ENCODE measurements at places on chromosomes 7 and 10.

DNA sequence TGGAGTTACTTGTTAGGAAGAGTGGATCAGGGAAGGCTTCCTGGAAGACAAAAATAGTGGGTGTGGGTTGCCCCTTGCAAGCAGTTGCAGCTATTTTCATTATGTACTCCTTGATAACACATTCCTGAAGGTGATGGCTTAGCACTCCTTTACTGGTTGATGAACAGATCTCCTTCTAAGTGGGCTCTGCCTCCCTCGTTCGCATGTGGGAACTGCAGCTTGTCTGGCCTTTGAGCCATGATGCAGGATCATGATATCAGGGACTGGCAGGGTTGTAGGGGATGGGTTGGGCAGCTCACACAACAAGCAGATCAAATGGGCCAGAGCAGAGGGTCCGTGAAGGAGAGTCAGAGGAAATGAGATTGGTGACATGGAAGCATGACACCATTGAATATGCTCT is 28.8 kb upstream of the LRRC4 start:
- no peak for DNase-seq

- no peak for DNase-seq
Observed at GRCh38 chr10:131726076-131726880, 174.5 kb upstream of the PPP2R2D start.

DNA sequence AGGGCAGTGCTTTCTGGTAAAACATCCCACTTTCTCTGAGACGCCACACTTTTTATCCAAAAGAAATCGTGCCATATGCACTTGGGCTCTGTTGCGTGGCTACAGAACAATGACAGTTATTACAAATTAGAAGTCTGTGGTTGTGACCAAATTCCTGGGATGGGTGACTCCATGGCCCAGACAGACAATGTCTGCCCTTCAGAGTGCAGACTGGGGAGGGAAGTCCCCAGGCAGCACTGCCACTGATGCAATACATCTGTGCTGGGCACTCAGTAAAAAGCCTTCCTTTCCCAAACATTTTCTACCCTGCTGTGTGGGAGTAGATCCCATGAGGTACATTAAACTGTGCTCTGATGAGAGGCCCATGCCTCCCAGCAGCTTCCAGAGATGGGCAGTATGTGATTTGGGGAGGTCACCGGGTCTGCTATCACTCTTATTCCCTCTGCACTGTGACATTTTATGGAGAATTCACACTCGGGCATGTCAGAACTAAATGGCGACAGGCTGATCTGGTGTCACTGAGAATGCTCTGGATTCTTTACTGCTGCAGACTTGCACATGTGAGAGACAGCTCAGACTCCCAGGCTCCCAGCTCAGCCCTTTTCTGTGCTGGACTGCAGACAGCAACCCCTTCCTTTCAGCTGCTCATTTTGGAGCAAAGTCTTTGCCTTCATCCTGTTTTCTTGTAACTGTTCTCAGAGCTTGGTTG is 243.5 kb upstream of the ZNF32 start:
- no peak for DNase-seq

DNA sequence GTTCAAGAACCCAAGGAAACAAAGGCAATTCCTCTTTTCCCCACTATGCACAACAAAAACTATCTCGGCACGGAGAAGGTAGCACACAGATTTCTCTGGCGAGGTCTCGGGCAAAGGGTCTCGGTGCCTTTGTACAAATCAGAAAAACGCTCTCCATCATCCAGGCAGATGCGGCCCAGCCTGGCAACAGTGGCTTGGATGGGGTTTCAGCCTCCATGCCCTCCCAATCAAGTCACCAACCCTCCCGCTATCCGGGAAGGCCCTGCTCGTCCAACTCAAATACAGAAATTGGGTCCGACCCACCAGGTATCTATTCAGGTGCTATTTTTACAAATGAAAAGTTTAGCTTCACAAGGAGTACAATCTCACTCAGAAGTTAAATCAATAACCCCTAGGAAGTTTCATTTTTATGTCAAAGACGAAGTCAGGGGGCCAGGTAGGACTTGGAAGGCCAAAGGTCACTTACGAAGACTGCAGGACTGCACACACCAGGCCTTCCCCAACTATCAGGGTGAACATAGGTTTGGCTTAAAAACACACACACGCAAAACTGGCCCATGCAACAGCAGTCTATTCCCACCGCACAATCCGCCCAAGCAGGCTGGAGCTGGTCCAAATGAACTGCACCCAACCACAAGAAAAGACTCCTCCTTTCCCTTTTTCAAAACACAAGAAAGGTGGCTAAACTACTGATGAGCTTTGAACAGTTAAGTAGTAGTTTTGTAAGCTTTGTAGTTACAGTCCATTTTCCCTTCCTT is 43.0 kb downstream of the GNA12 start:
- DNase-seq, result no peak

DNA sequence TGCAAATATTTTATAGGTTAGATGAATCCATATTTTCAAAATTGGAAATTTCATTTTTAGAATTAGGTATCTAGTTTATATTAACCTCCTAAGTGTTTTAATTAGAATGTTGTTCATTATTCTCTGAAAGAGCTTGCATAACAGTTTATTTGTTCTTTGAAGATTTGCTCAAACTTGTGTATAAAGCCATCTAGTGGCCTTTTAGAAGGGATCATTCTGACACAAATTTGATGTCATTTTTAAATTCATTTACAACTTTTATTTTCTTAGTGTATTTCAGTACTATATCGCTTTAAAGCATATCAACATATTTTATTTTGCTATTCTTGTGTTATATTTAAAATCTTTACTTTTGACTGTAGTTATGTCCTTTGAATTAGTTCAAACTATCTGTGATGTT is 527.0 kb upstream of the NRG3 start:
- no peak for DNase-seq

GRCh38 chr10:14017467-14017866 is 313.3 kb downstream of the FRMD4A start:
- no peak for DNase-seq

DNA sequence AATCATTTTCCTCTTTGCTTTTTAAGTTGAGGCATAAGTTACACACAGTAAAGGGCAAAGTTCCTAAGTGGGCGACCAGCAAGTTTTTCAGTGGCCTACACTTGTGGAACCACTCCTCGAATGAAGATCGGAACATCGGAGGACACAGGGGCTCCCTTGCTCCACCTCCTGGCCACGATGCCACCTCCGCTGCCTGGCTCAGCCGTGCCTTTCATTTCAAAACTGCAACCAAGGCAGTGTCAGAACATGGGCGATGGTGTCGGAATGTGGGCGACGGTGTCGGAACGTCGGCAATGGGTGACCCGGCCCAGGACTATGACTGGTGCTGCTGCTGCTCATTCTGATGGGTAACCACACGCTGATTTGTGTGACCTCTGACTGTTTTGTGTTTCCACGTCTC is 9.6 kb upstream of the VIPR2 start:
- DNase-seq, result no peak

DNA sequence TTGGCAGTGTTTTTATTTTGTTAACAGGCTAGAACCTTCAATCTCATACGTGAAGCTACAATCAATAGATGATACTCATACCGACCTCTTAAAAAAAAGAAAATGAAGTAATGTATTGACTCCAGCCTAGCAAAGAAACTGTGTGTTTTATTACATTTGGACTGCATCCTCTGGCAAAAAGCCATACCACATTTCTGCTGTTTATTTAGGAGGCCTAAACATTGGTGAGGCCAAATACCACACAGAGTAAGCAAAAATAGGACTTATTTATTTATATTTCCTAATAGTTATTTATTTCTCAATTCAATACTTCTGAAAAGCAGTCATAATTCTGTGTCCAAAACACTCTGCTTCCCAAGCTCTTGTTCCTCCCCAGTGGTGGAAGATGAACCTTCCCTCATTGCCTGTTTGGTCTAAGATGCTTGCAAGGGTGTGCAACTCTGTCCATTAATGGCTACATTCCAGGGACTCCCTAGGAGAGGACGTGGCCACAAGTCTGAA is 398.8 kb upstream of the KLF6 start:
- DNase-seq, result no peak

GRCh38 chr10:123651421-123652047 is 14.6 kb upstream of the GPR26 start:
- DNase-seq, result no peak

DNA sequence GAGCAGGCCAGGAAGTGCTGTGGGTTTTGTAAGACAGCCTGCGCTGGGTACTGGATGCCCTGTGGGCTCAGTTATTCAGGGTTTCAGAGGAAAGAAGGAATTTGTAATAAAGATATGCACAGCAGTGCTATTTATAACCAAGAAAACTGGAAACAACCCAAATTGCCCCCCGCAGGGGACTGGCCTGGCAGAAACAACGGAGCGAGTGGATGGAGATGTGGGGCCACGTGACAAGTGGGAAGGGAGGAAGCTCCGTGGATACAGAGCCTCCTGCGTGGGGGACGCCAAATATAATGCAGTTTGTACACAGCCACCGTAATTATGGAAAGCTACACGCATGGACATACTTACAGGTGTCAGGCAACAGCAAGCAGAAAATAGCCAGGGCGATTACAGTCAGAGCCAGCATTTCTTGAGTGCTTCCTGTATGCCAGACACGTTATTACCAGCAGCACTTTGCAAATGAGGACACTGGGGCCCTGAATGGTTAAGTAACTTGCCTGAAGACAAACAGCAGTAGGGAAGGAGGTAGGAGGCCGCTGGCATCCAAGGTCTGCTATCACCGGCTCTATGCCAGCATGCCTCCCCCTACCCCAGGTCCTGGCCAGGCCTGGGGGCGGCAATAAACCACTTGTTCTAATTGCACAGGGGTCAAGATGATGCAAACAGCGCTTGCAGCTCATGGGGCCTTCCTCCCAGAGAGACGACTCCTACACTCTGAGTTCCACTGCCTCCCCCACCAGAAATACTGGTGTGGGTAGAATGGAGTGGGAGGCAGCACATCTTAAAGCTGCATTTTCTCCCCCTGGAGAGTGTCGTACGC is 8.7 kb upstream of the CAMK2B start:
- no peak for DNase-seq

DNA sequence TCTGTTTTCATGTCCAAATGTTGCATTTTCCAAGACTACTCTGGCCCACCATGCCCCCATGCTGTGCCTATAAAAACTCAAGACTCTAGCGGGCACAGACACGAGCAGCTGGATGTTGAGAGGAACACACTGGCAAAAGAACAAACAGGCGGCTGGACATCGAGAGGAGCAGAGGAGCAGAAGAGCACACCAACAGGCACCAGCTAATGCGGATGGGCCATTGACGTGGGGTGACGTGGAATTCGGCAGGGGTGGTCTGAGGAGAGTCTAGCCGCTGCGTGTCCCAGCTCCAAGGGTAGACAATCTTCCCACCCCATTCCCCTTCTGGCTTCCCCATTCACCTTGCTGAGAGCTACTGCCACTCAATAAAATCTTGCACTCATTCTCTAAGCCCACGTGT is 54.4 kb upstream of the SMIM30 start:
- DNase-seq, result no peak

DNA sequence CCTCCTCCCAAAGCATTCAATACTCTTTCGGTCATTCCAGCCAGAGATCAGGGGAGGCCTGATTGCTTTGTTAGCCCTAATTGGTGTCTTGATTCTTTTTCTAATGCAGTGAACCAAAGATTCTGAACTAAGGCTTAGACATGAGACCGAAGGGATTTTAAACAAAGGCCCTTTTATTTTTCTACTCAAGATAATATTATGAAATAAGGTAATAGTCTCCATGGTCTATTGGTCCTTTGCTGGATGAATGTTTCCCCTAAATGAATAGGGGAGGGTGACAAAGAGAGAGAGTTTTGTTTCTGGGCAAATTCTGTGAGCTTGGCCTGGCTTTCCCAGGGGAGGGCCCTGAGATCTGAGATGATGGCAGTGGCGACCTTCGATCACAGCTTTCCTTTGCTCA is 449.1 kb downstream of the TYW1 start:
- no peak for DNase-seq

GRCh38 chr7:93756890-93757289 is 133.7 kb downstream of the TFPI2 start:
- no peak for DNase-seq

GRCh38 chr10:4780782-4781181 is 45.2 kb upstream of the AKR1E2 start:
- no peak for DNase-seq

DNA sequence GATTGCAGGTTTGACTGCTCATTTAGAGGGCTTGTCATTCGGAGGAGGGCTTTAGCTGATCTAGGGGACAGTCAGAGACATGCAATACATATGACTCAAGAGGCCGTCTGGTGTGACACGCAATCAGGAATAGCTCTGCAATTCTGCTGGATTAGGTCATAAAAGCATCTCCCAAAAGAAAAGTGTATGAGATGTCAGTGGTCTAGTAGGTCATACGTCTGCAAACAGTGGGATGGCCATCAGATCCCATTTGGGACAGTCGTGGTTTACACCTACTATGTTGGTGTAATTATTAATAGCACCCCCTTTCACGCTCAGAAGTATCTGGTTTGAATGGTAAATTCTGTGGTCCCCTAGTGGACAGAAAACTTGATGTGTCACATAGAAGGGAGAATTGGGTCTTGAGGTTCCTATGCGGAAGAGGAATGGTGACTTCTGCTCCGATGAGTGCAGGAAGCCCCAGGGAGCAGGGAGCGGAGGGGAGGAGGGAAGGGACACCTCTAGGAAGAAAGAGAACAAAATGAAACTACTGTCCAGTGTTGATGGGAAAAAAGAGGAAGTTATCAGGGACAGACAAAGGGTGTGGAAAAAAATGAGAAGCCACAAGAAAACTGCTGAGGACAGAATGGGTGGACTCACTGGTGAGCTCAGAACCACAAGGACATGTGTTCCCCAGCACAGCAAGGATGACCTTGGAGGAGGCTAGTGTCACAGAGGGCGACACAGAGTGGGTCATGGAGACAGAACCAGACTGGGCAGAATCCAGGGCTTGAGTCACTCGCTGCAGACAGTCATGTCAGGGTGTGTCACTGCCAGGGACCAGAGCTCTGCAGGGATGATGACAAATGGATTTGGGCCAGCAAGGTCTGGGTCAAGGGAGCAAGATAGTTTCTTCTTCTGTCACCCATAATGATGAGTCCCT is 59.9 kb downstream of the MAP3K8 start:
- no peak for DNase-seq

- DNase-seq, result no peak
Observed at GRCh38 chr7:82388138-82388537, 55.4 kb downstream of the CACNA2D1 start.

GRCh38 chr7:74000489-74001149 is 27.4 kb upstream of the ELN start:
- DNase-seq, result no peak

DNA sequence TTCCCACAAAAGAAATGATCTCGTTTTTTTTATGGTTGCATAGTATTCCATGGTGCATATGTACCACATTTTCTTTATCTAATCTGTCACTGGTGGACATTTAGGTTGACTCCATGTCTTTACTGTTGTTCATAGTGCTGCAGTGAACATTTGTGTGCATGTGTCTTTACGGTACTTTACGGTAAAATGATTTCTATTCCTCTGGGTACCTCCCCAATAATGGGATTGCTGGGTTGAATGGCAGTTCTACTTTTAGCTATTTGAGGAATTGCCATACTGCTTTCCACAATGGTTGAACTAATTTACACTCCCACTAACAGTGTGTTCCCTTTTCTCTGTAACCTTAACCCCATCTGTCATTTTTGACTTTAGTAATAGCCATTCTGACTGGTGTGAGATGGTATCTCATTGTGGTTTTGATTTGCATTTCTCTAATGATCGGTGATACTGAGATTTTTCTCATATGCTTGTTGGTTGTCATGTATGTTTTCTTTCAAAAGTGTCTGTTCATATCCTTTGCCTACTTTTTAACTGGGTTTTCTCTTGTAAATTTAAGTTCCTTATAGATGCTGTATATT is 37.2 kb downstream of the MKLN1 start:
- DNase-seq, result no peak

Measured in NCI-H446 treated with DMSO at 0.1 percent for 48 hours (cell line).